ENCODE measurements at places on chromosomes 1 and 21.

- no peak for DNase-seq
Measured at GRCh38 chr21:45084881-45085536, 10.6 kb downstream of the ADARB1 start.

GRCh38 chr1:51231120-51231519 is 5.0 kb upstream of the RNF11 start:
- no peak for DNase-seq

DNA sequence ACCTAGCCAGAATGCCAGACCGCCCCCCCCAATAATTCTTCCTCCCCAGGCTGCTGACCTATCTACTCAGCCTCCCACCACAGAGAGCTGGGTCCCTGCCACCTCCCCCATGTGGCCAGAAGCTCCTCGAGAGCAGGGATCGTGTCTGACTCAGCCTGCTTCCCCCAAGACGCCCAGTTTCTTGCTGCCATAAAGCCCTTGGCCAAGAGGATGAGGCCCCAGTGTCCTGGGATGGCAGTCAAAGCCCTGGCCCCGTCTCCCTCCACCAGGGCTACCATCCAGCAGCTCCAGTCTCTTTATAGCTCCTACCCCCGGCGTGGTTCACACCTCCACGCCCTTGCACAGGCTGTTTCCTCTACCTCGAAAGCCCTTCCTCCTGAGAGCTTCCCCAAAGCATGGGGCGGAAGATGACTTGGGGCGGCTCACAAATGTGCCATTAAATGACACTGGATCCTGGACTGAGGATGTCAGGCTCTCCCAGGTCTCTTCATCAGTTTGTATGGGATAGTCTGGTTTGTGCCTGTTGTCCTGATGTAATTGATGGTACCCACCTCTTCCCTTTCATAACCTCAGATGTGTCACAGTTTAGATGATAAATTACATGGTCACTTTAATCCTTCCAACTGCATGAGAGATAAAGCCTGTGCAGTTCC is 13.2 kb downstream of the ADGRB2 start:
- peak; percentile 64 for DNase-seq

DNA sequence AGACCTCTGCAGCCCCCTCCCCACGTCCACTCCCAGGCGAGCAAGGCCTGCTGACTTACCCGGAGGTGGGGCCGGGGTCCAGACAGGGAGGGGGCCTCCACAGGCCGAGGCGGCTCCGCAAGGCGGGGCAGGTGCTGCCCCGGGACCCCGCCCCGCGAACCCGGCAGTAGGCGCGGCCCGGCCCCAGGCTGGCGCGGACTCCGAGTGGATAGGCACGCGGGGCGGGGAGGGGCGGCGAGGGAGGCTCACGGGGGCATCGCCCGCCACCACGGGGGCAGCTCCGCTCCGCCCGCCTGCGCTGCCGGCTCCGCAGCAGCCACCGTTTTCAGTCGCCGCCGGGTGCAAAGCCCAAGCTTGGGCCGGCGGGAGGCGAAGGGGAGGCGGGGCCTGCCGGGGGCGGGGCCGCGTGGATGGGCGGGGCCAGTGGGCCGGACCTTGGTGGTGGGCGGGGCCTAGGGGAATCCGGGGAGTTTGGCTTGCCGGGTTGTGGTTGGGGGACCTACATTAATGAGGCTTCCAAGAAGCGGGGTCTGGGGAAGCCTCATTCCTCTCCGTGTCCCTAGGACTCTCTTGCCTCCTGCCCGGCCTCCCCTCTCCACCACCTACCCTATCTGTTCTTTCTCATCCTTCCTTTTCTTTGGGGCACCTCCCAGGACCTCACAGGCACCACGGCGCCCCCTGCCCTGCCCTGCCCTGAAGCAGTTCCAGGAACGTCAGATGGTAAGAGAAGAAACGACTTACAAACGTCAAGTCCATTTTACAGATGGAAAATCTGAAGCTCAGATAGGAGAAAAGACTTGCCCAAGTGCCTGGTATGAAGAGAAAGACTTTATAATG is at the start of gene RIMS3:
Gene RIMS3 (minus strand): TSS at position 348 of the 837 bp plus-strand sequence. CDS start 23,757 bp downstream, outside the sequence.
- peak; percentile 97 for DNase-seq

- peak; percentile 81 for DNase-seq
Measured at GRCh38 chr1:13813398-13814012, 113.5 kb downstream of the PRDM2 start.

DNA sequence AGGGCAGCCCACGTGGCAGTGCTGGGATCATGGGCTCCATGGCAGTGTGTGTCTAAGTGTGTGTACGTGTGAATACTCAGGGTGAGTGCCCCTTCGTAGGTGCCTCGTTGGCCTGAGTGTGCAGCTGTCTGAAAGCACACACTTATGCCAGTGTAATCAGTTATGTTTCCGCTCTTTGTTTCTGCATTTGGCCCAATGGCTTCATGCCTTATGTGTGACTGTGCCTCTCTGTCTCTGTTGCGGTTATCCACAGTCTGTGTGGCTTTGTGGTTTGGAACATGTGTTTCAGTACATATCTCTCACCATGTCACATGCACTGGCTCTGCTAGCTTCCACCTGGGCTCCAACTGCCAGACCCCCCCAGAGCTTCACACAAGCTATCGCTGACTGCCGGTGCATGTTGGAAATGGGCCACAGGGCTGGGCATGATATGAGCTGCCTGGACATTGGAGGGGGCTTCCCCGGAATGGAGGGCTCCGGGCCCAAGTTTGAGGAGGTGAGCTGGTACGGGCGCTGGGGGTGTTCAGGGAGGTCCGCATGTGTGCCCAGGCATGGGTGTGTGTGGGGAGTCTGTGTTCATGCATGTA is 70.3 kb upstream of the TINAGL1 start:
- peak; percentile 60 for DNase-seq

- DNase-seq: no peak
Measured at GRCh38 chr1:71054281-71054731, 6.7 kb upstream of the PTGER3 start.

- DNase-seq: no peak
Measured at GRCh38 chr1:186715887-186716809, 35.9 kb upstream of the PTGS2 start.

DNA sequence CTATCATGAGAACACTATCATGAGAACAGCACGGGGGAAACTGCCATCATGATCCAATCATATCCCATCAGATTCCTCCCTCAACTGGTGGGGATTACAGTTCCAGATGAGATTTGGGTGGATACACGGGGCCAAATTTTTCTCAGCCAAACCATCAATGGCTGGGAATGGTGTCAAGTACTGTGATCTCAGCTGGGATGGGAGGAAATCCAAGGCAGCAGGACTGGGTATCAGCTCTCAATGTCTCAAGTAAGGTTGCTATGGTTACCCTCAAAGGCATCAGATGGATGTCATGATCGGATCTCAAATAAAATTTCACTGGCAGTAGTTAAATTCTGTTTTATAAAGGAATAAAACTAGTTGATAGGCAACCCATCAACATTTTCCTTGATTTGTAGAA is 399.0 kb downstream of the KCNT2 start:
- no peak for DNase-seq

- no peak for DNase-seq
Measured at GRCh38 chr1:9853249-9853595, 29.5 kb upstream of the CLSTN1 start.

DNA sequence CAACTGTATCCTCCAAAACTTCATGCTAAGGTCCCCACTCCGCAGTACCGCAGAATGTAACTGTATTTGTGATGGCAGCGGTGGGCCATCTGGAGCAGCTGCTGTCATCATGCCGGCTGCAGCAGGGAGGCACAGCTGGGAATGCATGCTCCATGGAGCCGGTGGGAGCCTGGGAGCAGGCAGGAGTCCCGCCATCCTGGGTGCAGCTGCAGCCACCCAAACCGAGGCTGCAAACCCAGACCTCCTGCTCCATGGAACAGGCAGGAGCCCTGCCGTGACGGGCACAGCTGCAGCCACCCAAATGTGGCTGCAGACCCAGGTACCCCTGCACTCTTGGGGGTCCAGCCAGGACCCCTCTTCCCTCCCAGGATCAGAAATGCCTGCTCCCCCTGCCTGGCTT is 80.3 kb downstream of the SCMH1 start:
- DNase-seq: no peak

DNA sequence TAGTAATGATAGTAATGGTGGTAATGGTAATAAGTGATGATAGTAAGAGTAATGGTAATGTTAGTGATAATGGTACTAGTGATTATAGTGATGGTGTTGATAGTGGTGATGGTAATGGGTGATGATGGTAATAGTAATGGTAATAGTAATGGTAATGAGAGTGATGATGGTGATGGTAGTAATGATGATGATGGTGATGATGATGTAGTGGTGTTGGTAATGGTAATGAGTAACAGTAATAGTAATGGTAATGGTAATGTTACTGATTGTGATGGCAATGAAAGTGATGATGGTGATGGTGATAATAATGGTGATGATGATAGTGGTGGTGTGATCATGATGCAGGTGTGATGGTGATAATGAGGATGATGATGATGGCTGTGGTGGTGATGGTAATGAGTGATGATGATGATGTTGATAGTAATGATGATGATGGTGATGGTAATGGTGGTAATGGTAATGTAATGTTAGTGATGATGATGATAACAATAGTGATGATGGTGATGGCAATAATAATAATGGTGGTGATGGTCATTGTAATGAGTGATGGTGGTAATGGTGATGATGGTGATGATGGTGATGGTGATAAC is 235.0 kb downstream of the MATN1 start:
- DNase-seq: no peak
